CD14-positive monocyte (primary cell): ENCODE measurements at places on chromosomes 7 and 10.

DNA sequence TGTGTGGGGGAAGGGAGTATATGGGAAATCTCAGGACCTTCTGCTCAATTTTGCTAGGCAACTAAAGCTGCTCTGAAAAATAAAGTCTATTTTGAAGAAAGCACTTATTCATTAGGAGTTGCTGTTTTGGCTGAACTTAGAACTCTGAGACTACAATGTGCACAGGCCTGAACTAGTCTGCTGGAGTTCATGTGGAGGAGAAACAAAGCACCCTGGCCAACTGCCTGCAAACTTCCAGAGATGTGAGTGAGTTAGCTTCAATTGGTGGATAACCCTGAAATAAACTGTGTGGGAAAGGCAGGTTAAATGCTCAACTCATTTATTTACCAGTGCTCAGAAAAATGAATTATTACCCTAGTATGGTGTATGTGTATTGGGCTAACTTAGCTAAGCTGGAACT is 17.3 kb upstream of the FAM241B start:
- DNase-seq: no peak

DNA sequence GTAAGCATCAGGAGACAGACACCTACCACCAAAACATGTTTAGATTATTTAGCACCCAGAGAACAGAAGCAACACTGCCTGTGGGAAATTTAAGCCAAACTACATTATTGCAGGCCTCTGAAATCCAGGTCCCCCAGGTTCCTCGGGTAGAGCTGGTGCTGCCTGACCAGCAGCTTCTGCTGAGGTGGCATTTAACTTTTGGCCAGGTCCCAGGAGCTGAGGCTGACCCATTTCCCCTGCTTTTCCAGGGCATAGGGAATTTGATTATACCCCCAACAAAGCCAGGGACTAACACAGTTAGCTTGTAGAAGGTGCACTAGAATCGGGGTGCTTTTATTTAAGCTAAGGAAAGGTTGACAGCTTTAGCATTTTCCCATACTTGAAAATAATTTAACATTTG is 4.7 kb downstream of the LRRC4 start:
- no peak for DNase-seq

DNA sequence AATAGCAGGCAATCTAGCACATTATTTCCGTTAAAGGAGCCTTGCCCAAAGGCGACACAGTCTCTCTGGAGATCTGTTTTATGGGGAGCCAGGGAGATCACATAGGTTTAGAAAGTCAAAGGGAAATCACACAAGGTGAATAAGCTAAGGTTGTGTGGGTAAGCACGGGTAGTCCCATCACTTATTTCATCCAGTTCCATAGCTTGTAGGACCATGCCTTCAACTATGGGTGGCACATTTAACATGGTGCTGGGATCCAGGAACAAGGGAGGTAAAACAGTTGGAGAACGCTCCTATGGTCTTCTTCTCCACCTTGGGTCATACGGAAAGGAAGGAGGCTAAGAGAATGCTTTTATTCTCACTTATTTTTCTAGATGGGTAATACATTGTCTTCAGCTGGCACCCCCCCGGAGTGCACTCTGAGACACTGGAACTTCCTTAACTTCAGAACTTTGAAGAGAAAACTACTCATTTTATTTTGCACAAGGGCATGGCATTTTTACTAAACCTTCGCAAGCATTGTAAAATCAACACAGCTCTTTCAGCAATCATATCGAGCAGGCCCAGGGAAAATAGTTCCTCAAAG is 435.4 kb downstream of the KIF20B start:
- DNase-seq: no peak

- DNase-seq: no peak
These were observed 285.7 kb downstream of the GLRX3 start for GRCh38 chr10:130421909-130422308.

DNA sequence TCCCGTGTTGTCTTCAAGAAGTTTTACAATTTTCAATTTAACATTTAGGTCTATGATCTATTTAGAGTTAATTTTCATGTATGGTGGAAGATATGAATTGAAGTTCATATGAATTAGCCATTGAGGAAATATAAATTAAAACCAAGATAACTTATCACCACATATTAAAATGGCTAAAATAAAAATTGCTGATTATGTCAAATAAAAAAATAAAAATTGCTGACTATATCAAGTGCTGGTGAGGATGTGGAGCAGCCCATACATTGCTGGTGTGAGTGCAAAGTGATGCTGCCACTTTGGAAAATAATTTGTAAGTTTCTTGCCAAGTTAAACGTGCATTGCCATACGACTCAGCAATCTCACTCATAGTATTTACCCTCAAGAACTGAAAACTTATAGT is 44.6 kb upstream of the AHR start:
- no peak for DNase-seq

DNA sequence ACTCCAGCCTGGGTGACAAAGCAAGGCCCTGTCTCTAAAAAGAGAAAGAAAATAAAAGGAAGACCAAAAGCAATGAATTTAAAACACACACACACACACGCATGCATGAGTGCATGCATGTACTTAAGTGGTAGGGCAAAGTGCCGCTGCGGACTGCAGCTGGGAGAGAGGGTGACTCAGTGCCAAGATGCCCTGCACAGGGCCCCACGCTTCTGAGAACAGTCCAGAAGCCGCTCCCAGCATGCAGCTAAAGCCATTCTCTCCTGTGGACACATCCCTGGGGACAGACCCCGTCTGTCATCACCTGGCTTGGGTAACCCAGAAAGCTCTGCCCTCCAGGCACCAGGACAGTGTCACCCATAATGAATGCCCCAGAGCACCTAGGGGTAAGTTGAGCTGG is 61.0 kb upstream of the MYL10 start:
- DNase-seq: no peak

GRCh38 chr10:18418541-18419215 is 232.7 kb downstream of the NSUN6 start:
- DNase-seq: peak; percentile 45

DNA sequence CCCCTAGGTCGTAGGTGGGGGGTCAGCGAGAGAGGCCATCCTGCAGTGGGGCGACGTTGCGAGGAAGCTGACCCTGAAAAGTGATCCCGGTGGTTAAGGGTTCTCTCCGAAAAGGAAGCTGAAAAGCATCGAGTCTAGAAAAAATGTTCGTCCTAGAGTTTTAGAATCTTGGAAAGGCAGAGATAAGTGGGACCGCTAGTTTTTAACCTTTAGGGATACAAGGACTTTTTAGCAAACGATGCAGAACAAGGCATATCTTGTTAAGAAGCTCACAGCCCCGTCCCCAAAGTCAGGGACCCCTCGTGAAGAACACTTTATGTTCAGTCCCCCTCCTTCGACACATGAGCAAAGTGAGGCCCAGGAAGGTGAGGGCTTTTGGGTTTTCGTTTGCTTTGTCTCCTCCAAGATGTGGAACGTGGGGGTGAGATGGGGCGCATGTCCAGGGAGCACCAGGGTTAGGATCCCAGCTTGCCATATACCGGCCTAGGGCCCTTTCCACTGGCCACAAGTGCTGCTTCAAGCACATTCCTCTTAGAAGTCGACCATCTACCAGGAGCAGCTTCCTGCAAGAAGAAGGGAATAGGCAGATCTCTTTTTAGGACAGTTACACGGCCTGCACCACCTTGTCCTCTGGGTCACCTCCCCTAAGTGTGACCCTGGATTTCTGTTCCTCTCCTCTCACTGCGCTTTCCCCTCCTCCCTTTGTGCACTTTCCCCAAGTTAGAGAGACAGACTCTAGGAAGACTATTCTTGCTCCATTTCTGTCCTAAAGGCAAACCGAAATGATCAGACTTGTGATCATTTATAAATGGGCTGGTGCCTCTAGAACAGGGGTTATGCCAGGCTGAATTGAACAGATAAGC is 969 bp downstream of the SLC35G1 start:
- DNase-seq: no peak

GRCh38 chr7:20327055-20327454 is 3.6 kb upstream of the ITGB8 start:
- DNase-seq: no peak

- no peak for DNase-seq
These were observed 432.2 kb upstream of the KLF6 start for GRCh38 chr10:4217187-4217586.

- no peak for DNase-seq
These were observed 144.8 kb downstream of the ICA1 start for GRCh38 chr7:8117195-8117594.

DNA sequence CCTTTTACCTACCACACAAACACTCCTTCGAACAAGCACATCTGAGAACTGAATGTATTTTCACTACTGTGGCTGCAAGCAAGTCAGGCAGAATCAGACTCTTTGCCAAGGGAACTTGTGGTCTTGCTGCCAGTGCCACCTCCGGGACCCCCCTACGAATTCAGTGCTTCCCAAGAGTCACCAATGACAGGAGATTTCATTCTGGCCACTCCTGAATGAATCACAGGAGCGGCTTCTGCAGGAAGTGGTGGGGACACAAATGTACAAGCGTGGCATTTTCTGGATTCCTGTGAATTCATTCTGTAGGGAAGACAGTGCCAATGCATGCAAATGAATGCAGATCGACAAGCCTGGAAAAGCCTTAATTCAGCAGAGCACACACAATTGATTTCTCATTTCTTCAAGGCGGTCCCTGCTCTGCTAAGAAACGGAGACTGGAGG is 161.2 kb downstream of the CAMK1D start:
- DNase-seq: no peak

GRCh38 chr10:98748298-98748697 is 301.6 kb upstream of the HPS1 start:
- no peak for DNase-seq

GRCh38 chr10:82190432-82191260 is 315.7 kb downstream of the NRG3 start:
- no peak for DNase-seq
